ENCODE measurements at places on chromosomes 16 and 17. TPM values are rescaled to one million over a fixed set of nuclear protein-coding genes. Genes with fewer than 3 reads are reported as not detected.

Gene TMC7
- total RNA-seq = 1.3 TPM

Gene MFAP4
- total RNA-seq = 116 TPM

Gene ORMDL3
- 158 TPM for total RNA-seq

Gene PPP4C
- total RNA-seq = 47.7 TPM

Gene SLC25A10
- 9.8 TPM for total RNA-seq

Data from breast epithelium (tissue), 4 donors.